ENCODE measurements at places on chromosomes 16 and 17.
A peak's percentile ranks its signal among the peaks of the same experiment; 100 is the strongest.

- DNase-seq: no peak
Measured at GRCh38 chr16:87832137-87832527, 37.2 kb downstream of the SLC7A5 start.

DNA sequence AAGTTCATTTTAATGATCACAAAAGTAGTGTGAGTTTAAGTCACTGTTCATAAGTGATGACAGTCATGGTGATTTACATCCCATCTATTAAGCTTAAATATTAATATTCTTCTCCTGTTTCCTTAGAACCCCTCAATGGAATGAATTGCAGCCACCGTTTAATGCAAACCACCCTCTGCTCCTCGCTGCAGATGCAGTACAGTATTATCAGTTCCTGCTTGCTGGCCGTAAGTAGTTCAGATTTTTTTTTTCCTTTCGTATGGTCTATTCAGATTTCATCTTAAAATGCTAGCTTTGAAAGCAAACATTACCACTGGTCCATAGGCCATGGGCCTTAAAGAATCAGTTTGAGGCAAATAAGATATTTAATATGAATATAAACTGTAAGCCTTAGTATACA is 359.0 kb upstream of the TBX2 start:
- DNase-seq: peak; percentile 77

- no peak for DNase-seq
Measured at GRCh38 chr17:71486261-71486660, 634.6 kb upstream of the SOX9 start.

DNA sequence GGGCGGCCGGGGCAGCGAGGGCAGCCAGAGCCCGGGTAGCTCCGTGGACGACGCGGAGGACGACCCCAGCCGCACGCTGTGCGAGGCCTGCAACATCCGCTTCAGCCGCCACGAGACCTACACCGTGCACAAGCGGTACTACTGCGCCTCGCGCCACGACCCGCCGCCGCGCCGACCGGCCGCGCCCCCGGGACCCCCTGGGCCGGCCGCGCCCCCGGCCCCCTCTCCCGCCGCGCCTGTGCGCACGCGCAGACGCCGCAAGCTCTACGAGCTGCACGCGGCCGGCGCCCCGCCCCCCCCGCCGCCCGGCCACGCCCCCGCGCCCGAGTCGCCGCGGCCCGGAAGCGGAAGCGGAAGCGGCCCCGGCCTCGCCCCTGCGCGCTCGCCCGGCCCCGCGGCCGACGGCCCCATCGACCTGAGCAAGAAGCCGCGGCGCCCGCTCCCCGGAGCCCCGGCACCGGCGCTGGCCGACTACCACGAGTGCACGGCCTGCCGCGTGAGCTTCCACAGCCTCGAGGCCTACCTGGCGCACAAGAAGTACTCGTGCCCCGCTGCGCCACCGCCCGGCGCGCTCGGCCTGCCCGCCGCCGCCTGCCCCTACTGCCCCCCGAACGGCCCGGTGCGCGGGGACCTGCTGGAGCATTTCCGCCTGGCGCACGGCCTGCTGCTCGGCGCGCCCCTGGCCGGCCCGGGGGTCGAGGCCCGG is 36.1 kb upstream of the ZC3H18 start:
- no peak for DNase-seq

- peak; percentile 57 for DNase-seq
Measured at GRCh38 chr17:7021993-7022778, 664 bp upstream of the BCL6B start.

DNA sequence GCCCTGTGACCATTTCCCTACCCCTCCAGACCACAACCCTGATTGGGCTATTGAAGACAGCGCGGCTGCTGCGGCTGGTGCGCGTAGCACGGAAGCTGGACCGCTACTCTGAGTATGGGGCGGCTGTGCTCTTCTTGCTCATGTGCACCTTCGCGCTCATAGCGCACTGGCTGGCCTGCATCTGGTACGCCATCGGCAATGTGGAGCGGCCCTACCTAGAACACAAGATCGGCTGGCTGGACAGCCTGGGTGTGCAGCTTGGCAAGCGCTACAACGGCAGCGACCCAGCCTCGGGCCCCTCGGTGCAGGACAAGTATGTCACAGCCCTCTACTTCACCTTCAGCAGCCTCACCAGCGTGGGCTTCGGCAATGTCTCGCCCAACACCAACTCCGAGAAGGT is 12.5 kb downstream of the KCNH6 start:
- DNase-seq: no peak

DNA sequence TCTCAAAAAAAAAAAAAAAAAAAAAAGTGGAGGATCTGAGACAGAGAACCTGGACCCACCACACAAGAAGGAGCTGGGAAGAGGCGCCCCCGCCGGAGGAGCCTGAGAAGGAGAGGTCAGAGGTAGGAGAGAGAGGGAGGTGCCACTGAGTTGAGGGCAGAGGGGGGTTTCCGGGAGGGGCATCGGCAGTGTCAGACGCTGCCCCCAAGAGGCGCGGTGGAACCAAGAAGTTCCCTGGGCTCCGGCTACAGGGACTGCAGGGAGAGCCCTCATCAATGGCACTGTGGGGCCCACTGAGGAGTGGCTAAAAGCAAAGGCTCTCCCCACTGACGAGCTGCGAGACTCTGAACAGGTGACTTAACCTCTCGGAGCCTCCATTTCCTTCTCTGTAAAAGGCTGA is 4.2 kb downstream of the CCDC42 start:
- peak; percentile 5 for DNase-seq

DNA sequence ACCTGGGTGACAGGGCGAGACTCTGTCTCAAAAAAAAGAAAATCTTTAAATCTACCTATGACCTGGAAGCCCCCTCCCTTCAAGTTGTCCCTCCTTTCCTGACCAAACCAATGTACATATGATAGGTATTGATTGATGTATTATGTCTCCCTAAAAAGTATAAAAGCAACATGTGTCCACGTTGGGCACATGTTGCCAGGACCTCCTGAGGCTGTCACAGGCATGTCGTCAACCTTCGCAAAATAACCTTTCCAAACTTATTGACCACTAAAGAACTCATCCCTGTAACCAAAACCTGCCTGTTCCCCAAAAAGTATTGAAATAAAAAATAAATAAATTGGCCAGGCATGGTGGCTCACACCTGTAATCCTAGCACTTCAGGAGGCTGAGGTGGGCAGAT is 4.4 kb downstream of the OXLD1 start:
- no peak for DNase-seq

DNA sequence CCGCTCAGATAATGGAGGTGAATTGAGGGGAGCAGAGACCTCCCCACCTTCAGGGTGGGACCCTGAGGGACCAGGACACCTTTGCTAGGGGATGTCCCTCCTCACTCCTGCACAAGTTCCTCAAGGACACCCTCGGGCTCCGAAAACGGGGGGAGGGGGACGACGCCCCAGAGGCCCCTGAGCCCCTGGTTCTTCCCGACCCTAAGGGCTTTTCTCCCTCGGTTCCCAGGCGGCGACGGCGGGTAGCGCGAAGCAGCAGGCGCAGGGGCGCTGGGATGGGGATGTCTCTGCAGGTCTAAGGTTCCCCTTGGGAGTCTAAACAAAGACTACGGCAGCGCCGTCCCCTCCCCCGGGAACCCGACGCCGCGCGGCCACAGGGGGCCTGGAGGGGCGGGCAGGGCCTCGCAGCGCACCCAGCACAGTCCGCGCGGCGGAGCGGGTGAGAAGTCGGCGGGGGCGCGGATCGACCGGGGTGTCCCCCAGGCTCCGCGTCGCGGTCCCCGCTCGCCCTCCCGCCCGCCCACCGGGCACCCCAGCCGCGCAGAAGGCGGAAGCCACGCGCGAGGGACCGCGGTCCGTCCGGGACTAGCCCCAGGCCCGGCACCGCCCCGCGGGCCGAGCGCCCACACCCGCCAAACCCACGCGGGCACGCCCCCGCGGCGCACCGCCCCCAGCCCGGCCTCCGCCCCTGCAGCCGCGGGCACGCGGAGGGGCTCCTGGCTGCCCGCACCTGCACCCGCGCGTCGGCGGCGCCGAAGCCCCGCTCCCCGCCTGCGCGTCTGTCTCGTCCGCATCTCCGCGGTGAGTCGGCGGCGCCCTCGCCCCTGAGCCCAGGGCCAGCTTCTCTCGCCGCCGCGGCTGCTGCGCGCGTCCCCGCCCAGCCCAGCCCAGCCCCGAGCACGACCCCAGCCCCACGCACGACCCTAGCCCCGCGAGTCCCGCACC is 36.7 kb upstream of the NDRG4 start:
- DNase-seq: peak; percentile 65

- no peak for DNase-seq
Measured at GRCh38 chr17:42311240-42312034, 23.1 kb downstream of the STAT5A start.

- DNase-seq: no peak
Measured at GRCh38 chr17:65888649-65889048, 303.3 kb downstream of the CEP112 start.

- no peak for DNase-seq
Measured at GRCh38 chr16:10641953-10642949, 52.5 kb downstream of the TEKT5 start.

DNA sequence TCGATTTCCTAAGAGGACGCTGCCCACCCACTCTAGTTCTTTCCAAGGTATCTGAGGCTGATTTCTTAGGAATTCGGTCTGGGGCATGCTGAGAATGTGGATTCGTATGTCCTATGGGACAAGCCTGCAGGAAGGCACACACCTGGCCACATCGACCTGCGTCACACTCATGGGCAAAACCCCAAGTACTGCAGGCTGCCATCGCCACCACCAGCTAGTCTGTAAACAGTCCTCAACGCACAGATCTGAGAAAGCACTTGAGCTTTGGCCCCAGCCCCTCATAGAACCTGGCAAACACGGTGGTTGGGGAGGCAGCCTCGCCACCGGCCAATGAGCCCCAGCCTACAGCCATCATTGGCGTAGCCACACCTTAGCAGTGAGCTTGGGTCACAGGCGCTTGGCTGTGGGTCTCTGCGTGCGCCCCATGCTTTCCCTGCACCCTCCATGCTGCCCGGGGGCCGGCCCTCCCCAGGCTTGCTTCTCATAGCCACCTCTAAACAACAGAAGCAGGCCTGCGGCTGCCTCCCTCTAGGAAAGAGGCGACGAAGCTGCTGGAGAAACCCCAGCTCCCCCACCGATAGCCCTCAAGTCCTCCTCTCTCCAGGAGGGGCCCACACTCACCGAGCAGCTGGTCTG is 75.1 kb downstream of the ZNF778 start:
- DNase-seq: no peak

DNA sequence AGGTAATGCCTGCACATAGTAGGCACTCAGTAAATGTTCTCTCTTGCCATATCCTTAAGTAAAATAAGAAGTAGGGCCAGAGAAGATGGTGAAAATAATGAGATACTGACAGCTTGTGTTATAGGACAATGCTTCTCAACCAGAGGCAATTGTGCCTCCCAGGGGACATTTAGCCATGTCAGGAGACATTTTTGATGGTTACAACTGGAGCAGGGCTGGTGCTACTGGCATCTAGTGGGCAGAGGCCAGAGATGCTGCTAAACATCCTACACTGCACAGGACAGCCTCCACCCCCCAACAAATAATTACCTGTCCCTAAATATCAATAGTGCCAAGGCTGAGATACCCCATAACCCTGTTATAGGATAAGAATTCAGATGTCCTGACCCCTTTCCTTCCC is 1.7 kb downstream of the RAD51D start:
- DNase-seq: peak; percentile 81

DNA sequence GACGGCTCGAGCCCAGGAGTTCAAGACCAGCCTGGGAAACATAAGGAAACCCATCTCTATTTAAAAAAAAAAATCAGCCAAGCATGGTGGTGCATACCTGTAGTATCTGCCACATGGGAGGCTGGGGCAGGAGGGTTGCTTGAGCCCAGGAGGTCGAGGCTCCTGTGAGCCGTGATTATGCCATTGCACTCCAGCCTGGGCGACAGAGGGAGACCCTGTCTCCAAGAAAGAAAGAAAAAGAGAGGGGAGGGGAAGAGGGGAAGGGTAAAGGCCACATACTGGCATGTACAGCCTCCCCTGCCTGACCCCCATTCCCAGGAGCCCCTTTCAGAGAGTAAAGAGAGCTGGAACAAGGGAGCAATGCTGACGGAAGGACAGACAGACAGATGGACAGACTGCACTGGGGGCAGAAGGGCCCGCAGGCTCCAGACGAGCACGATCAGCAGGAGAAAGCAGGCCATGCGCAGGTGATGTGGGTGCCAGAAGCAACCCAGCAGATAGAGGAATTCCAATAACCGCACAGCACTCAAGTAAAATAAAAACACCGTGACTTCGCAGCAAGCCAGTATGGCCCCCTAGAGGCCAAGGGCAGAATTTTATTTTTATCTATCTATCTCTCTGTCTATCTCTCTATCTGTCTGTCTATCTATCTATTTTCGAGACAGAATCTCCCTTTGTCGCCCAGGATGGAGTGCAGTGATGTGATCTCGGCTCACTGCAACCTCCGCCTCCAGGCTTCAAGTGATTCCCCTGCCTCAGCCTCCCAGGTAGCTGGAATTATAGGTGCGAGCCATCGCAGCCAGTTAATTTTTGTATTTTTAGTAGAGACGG is 27.1 kb upstream of the SNN start:
- peak; percentile 80 for DNase-seq

DNA sequence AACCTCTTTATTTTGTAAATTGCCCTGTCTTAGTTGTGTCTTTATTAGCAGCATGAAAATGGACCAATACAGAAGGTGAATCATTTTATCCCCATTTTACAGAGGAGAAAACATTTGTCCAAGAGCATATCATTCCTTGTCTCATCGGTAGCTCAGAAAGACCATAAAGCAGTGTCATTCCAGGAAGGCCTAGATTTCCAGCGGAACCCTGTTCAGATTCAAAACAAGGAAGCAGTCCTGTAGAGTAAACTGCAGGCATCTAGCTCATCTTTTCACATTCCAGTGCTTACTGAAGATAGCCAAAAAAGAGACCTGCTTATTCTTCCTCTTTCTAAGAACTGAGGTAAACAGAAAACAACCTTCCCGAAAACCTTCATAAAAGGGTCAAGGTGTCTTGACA is 54.0 kb downstream of the PARN start:
- no peak for DNase-seq

DNA sequence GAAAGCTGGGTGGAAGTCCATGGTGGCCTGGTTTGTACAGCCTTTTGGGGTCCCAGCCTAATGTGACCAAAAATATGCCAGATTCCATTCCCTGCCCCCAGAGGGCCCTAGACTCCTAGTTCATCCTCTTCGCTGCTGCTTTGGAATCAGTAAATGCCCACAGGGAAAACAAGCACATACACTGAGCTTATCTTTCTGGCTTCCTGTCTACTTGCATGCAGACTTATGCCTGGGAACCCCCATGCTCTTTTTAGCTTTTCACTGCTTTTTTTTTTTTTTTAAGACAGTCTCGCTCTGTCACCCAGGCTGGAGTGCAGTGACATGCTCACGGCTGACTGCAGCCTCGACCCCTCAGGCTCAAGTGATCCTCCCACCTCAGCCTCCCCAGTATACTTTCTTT is 6.2 kb upstream of the CD300LG start:
- DNase-seq: peak; percentile 28

- DNase-seq: no peak
Measured at GRCh38 chr16:19344224-19344801, 58.8 kb downstream of the CLEC19A start.

GRCh38 chr17:42751628-42752027 is 6.8 kb upstream of the EZH1 start:
- DNase-seq: no peak

GRCh38 chr17:13702266-13702665 is 100.5 kb upstream of the HS3ST3A1 start:
- DNase-seq: no peak
